ENCODE measurements at places on chromosomes 7 and 10.

DNA sequence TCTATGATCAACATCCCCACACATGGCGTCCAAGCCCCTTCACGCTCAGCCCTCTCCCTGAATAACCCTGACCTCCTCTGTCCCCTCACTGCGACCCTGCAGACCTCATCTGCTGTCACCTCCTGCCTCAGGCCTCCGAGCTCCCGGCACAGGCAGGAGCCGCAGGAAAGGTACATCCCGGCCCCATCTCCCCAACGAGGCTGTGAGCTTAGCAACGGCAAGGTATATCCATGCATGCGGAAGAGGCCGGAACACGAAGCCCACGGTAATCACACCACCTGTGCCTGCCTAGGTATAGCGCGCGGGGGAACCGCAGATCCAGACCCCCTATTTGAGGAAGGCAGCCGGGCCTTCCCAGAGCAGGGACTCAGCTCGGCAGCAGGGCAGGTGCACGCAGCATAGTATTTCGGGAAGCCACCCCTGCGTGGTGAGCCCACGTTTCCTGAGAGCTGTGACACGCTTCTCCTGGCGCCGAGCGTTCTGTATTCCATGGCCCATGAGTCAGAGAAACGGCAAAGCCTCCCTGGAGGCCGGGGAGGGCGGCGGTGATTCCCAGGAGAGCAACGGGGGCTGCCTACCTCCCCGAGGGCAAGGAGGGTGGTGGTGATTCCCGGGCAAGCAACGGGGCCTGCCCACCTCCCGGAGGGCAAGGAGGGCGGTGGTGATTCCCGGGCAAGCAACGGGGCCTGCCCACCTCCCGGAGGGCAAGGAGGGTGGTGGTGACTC lies 50.1 kb upstream of the DNAAF5 start:
- no peak for DNase-seq

- DNase-seq = no peak
These were observed 256.9 kb downstream of the STK31 start for GRCh38 chr7:23966941-23967340.

- no peak for DNase-seq
These were observed 52.8 kb downstream of the REEP3 start for GRCh38 chr10:63574011-63574410.

- DNase-seq = no peak
These were observed 1.8 kb downstream of the REEP3 start for GRCh38 chr10:63522995-63523394.

GRCh38 chr7:75920431-75921161 lies 5.6 kb downstream of the POR start:
- peak; percentile 12 for DNase-seq
